CD4-positive, alpha-beta T cell treated with Interleukin-21 for 1 hour (primary cell): ENCODE measurements at places on chromosomes 13 and 19.

GRCh38 chr13:37338726-37339385, 233.4 kb upstream of the CSNK1A1L start:
- DNase-seq, result no peak

DNA sequence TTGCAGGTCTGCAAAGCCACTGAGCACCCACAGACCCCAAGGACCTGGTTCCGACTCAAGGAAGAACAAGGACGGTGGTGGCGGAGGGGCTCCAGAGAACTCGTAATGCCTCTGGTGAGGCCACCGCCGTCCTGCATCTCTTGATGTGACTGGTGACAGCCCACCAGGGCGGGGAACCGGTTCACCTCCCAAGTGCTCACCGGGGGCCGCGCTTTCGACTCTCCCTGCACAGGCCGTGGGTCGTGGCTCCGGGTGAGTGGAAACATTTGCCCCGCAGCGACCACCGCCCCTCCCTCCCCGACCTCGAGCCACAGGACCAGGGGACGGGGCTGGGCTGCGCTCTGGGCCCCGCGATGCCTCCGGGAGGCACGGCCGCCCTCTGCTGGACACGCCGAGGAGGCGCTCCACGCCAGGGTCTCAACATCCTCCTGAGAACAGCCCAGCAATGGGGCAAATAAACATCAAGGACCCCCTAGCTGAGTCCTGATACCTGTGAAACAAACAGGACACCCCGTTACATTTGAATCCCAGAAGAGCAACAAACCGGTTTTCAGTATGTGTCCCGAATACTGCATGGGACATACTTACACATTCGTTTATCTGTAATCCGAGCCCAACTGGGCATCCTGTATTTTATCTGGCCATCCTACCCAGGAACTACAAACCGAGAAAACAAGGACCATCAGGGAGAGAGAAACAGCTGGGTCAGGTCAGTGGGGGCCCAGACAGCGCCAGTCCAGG, 3.9 kb upstream of the PLPP2 start:
- peak; percentile 18 for DNase-seq

DNA sequence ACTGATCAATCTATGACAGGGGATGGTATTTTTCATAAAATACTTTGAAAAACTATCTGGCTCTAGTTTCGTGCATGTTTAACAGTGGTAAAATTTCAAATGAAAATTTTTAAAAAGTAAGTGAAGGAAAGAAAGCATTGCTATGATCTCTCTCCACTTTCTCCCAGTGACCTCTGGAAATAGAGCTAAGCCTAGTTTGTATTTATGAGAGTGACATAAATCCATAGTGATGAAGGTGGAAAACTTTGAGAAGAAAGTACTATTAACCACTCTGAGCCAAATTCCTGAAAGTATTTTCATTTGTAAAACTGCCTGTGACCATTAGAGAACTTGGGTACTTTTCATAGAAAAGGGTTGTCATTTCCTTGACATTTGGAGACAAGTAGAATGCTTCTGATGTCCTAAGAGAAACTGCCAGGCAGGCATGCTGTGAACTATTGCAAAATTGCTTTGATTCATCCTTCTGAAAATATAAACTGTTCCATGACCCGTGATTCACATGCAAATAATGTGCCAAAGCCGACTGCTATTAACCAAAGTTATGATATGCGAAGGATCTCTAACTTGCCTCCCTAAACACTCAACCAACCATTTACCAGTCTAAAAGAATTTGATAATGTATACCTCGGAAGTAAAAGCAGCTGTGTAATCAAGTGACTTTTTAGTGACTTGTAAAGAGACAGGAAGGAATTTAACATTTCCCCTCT, 133.2 kb downstream of the VWA8 start:
- DNase-seq, result no peak

GRCh38 chr13:31955101-31955500, 76.5 kb upstream of the FRY start:
- no peak for DNase-seq

DNA sequence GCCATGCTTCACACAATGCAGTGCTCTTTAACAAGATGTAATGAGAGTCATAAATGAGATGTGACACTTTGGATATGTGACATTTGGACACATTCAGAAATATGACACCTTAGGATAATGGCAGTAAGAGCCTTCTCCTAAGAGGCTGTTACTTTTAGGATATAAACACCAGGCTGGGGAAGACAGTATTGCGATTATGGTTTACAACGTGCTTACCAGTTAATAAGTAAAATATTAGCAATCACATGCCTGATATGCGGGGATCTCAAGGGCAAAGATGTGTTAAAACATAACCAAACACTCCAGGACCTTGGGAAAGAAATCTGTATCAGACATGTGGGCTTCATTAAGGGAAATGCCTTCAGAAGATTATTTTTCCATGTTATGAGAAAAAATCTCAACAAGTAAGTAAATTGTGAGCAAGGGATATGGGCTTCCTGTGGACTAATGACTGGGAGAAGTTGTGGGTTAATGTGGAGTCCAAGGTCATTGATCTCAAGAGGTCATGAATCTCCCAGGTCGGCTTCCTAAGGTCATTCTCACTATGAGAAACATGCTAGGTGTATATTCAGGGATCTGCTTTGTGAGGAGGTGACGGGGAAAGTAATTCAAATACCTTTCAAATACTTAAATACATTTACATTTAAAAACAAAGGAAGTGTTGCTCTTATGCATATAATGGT, 105.3 kb downstream of the STARD13 start:
- DNase-seq, result no peak

- DNase-seq, result no peak
Observed at GRCh38 chr19:34480971-34481841, at the start of gene WTIP. TSS of gene WTIP (plus strand) at chr19:34481758. CDS start at chr19:34481975, 217 bp downstream.

- DNase-seq, result no peak
Observed at GRCh38 chr19:17240062-17240752, 5.5 kb downstream of the NR2F6 start.

DNA sequence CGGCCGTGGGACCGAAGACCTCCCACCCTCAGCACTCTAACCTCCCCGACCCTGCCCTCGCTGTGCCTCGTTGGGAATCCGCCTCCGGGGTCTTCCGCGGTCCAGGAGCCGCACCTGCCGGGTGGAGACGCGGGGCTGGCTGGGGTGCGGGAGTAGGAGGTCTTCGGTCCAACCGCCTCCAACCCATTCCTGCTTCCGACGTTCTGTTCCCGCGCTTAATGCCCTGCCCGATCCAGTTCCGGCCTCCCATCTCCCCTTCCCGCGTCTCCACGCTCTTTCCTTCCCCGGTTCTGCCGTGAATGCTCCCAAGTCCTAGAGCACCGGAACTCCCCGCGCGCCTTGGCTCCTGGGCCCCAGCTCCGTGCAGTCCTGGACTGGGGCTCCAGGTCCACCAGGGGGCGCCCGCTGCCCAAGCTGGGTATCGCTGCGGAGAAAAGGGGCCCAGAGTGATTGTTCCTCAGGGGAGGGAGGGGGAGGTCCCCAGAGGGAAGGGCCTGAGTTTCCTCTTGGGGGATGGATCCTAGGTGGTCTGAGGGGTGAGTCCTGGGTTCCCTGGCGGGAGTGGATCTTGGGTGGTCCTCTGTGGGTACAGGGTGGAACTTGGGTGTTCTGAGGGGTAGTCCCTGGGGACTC, 14.1 kb upstream of the TNFSF9 start:
- peak; percentile 89 for DNase-seq

GRCh38 chr19:35267818-35268535, 785 bp upstream of the USF2 start:
- peak; percentile 76 for DNase-seq

DNA sequence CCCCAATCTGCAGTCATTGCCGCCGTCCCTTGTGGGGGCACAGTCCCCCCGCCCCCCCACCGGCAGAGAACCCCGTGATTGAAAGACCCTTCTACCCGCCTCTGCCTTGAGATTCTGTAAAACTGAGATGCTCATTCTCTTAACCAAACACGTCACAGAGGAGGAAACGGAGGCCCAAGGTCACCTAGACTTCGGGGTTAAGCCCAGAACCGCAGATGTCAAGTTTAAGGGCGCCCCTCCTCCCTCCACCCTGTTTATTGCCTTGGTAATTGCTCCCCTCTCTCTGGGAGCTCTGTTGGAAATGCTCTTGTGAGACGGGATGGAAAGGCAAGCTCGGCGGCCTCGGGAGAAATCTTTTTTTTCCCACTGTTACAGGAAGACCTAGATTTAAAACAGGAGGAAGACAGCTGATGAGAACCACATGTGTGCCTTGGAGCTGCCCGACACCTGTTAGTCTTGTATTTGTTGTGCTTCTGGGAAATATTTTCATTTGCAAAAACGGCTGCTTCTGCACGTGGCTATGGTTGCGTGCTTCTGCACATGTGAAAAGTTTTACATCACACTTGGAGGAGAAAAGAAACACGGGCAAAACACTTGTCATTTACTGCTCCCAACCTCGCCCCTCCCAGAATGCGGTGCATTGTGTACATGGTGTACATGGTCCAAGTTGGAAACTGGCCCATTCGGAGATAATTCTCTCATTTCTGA, 1.1 kb upstream of the MED26 start:
- DNase-seq, result no peak

- DNase-seq, result no peak
Observed at GRCh38 chr19:2059422-2060201, 8.6 kb upstream of the MKNK2 start.

DNA sequence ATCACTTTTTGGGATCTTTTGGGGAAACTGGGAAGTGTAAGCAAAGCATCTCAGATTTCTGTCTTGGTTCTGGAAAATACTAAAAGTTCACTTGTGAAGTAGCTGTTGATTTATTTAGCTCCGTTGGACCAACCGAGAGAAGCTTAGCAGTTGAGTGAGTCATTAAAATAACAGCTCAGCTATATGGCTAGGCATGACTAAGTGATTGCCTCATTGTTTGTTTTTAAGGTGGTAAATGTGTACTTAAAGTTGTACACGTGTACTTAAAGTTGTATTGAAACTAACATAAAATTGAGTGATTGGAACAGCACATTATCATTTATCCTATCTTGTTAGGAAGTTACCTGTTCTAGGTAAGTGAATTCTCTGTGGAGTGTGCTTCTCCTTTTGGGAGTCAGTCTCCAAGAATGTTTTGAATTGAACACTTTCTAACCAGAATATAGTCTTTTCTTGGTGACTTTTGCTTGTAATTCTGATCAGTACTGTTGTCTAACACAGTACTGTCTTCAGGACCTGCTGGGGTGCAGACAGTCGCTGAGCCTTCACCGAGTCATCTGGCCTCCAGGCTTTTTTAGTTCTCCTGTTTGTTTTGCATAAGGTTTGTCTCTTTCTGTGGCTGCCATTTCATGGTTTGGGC, 2.9 kb upstream of the DCUN1D2 start:
- peak; percentile 10 for DNase-seq

DNA sequence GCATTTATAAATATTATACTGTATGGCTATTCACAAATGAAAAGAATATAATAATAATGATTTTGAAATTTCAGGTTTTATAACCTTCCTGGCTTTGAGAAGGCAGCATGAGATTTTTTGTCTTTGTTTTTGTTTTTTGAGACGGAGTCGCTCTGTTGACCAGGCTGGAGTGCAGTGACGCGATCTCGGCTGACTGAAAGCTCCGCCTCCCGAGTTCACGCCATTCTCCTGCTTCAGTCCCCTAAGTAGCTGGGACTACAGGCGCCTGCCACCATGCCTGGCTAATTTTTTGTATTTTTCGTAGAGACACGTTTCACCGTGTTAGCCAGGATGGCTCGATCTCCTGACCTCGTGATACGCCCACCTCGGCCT, 64.1 kb downstream of the ZNF429 start:
- peak; percentile 83 for DNase-seq

DNA sequence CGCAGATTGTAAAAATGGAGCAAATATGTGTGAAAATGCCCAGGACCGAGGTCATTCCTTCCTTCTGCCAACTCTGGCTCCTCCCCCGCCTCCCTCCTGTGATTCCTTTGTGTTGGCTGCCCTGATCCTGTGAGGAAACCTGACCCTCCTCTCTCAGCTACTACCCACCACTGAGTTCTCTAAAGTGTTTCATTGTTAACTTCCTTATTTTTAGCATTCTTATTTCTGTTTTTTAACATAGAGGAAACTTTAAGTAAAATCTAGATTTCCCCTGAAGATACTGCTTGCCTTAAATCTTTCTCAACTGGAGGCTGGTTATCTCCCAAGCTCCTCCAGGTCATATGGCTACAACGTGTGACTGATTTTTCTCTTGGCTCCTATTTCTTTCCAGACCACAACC, 21.7 kb upstream of the FBXL3 start:
- DNase-seq, result no peak

DNA sequence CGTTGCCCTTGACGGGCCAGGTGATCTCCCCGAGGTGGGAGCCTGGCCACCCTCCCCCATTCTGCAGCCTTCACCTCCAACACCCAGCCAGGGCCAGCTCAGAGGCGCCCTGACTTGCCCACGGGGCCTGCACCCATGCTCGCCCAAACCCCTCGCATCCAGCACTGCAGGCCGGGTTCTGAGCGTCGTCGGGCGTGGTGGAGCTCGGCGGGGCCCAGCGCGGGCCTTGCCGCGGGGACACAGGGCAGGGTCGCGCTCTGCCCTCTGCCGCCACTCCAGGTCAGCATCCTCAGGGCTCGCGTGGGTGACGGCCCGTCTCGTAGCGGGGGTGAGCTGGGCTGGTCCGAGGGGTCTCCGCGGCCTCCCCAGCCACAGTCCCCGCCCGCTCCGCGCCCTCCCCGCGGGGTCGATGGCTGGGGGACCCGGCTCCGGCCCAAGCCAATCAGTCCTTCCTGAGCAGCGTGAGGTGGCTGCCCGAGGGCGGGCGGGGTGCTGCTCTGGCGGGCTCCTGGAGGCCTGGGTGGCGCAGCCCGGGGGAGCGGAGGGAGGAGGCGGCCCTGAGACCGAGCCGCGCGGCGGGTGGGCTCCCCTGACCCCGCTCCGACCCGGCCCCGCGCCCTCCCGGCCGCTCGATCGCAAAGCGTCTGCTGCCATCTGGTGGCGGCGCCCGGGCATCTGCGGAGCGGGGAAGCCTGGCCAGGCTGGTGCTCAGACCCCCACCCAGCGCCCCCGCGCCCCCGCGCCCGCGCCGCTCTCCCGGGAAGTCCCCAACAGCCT, 61.4 kb downstream of the CCNE1 start:
- DNase-seq, result peak; percentile 68

DNA sequence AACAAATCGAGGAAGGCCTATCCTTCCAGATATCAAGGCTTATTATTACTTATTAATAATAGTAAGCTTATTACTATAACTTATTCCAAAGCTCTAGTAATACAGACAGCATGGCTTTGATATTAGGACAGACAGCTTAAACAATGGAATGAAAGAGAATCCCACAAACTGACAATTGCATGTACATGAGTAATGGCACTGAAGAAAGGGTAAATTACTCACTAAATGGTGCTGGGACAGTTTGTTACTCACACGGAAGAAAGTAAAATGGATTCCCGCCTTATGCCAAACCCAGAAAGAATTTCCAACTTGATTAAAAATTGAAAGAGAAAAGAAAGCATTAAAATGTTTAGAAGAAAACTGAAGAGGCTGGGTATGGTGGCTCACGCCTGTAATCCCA, 60.3 kb downstream of the MIPEP start:
- DNase-seq, result no peak

GRCh38 chr19:51082611-51083010, at the start of gene KLK14:
TSS of gene KLK14 (minus strand) at chr19:51082887. CDS start at chr19:51082614, 273 bp downstream.
- no peak for DNase-seq

GRCh38 chr13:60944016-60944415, 471.6 kb downstream of the PCDH20 start:
- no peak for DNase-seq
